ENCODE measurements at places on chromosomes 2 and 18.

DNA sequence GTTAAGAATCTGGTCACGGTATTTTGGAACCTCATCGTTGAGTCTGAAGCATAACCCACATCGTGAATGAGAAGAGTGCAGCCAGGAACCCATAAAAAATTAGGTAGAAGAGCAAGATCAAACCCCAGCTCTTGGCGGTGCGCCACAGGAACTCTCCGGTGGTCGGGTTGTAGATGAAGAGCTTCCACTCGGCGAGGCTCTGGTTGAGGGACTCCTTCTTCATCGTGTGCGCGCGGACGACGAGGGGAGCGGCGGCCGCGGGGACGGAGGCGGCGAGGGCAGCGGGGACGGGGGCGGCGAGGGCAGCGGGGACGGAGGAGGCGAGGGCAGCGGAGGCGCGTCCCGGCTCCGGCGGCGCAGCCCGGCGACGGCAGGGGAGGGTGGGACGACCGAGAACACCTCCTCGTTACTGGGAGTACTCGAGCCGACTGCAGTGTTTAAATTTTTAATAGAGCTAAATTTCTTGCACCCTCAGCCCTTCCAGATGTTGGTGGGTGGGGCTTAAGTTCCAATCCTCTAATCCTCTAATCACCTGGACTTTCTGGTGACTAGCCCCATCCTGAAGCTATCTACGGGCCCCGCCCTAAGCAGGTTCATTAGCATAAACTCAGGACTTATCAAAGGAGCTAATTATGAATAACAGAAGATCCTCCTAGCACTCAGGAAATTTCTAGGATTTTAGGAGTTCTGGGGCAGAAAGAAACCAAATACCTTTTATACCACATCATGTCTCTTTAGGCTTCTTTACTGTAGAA lies 20.4 kb upstream of the PAPOLG start:
- DNase-seq = no peak

- no peak for DNase-seq
Observed at GRCh38 chr2:176976736-176977685, 235.6 kb upstream of the HNRNPA3 start.

DNA sequence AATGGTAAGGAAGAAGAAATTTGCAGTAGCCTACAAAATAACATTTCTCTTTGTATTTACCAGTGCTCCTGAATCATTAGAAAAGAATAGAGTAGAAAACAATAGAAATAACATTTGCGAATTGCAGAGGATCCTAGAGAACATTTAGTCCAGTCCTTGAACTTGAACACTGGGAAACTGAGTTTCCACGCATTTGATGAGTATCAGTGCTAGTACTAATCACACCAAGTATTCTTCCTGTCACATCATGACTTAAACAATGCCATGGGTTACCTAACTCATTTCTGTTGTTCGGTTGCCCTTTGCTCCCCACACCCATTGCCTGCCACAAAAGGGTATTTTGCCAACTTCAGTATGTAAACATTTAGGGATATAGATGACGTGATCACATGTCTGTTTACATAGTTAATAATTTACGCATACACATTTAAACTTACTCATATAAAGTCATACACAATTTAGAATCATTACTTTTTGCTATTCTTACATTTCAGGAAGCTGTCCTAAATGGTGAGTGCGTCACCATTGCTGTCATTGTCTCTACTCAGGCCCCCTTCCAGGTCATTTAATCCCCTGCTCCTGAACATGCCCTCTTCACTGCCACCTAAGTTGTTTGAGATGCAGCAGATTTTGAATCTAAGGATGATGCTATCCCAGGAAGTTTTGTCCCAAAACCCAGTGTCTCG lies 42.3 kb downstream of the CRIM1 start:
- no peak for DNase-seq

GRCh38 chr2:30144260-30144659 lies 2.5 kb upstream of the YPEL5 start:
- DNase-seq = no peak

- no peak for DNase-seq
Observed at GRCh38 chr18:32840962-32841361, 68.1 kb upstream of the KLHL14 start.

- DNase-seq = no peak
Observed at GRCh38 chr2:178234648-178235047, 40.3 kb downstream of the OSBPL6 start.

DNA sequence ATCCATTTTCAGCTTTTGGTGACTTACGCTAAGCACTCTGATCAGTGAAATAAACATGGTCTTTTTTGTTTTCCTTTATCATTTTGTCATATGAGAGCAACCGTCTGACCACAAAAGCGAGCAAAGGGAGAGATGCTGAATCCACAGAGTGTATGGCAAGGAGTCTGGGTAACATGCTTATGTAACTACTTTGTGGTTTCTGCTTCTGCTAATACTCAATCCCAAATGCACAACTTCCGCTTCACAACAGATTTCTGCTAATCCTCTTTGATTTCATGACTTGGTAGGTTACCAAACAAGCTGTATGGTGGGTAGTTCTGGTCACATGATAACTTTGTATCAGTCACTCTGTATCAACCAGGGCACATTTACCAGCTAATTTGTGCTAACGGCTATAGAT lies 908.4 kb upstream of the CRIM1 start:
- DNase-seq = no peak

DNA sequence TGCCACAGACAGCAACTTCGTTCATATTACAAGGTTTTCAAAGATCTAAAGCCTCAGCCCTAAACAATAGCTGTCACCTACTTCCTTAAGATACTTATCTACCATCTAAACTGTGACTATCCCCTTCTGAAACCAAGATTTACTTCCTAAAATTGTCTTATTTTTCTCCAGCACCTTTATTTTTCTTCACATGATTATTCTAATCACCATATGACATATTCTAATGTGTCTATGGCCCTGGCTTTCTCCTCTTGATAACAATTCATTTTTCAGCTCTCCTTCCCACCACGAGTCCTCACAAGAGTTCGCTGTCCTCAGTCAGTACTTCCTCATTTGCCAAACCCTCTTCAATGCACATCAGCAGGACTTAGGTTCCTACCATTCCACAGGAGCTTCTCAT lies 53.9 kb downstream of the RTTN start:
- DNase-seq = no peak

GRCh38 chr2:2769481-2770431 lies 438.7 kb upstream of the MYT1L start:
- DNase-seq = no peak

GRCh38 chr2:233473878-233474277 lies 92.7 kb downstream of the USP40 start:
- DNase-seq = no peak

- no peak for DNase-seq
Observed at GRCh38 chr2:100722125-100722524, 97.8 kb upstream of the NPAS2 start.

GRCh38 chr2:219245148-219245898 lies at the start of the genes GLB1L and STK16:
Gene GLB1L (minus strand): TSS chr2:219245444. CDS start chr2:219243573, 1,871 bp downstream.
Gene STK16 (plus strand): TSS chr2:219245479. CDS start chr2:219246000, 521 bp downstream.
- DNase-seq = no peak

DNA sequence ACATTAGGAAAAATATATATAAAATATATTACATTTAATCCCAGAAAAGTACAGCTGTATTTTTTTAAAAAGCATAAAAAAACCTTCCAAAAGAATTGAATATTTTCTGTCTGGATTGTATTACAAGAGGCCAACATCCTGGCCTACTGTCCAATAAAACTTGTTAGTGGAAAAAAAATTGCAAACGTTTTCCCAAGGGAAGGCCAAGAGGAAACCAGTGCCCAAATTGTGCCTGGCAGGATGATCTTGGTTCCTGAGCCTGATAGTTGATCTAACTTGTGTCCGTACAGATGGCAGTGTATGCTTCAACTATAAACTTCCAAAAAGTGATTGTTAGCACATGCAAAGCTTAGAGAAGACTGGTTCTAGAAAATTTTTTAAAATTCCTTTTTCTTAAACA lies 90.6 kb upstream of the LPIN2 start:
- no peak for DNase-seq

- no peak for DNase-seq
Observed at GRCh38 chr2:157868993-157869392, 7.1 kb downstream of the ACVR1 start.

- no peak for DNase-seq
Observed at GRCh38 chr2:217870528-217871011, 132.2 kb downstream of the TNS1 start.

DNA sequence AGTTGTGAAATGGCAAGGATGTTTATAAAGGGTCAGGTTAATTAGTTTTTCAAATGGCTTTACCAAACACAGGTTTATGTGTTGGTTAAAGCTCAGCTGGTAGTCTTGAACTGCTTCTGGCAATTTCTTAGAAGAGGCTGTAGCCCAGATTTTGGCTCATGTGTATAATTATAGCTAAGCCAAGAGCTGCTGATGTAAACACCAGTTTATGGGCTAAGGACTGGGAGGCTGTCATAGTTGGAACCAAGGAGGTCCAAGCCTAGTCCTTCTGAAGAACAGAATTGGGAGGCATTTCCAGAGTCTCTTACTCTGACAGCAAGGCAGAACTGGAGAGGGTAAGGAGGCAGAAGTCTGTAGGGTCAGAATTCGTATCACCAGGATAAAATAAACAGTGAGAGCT lies 25.4 kb downstream of the UBE2E3 start:
- no peak for DNase-seq

DNA sequence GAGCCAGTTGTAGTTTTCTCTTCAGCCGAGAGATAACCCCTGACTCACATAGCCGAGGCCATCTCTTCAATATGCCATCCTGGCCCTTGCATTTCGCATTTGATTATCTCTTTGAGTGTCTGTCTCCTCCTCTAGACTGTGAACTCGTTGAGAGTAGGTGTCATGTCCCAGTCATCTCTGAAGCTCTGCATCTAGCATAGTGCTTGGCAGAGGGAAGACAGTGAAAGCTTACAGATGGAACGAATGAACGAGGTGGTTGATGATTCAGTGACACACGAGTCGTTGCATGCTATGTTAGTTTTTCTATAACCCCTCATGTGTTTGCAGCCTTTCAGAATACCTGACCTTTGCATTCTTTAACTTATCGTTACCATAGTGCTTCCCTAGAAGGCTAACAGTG lies 59.9 kb upstream of the CYRIA start:
- DNase-seq = no peak

- no peak for DNase-seq
Observed at GRCh38 chr18:46322411-46322891, 218.3 kb downstream of the HAUS1 start.

DNA sequence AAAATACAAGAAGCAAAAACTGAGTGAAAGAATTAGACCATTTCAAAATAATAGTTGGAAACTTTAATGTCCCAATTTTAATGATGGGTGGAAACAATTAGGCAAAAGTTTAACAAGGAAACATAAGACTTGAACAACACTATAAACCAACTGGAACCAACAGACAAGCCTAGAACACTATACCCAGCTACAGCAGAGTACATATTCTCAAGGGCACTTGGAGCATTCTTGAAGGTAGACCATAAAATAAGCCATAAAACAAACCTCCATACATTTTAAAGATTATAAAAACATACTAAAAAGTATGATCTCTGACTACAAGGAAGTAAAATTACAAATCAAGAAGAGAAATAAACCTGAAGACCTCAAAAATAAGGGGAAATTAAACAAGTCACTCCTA lies 616.7 kb downstream of the SUCLG1 start:
- no peak for DNase-seq

DNA sequence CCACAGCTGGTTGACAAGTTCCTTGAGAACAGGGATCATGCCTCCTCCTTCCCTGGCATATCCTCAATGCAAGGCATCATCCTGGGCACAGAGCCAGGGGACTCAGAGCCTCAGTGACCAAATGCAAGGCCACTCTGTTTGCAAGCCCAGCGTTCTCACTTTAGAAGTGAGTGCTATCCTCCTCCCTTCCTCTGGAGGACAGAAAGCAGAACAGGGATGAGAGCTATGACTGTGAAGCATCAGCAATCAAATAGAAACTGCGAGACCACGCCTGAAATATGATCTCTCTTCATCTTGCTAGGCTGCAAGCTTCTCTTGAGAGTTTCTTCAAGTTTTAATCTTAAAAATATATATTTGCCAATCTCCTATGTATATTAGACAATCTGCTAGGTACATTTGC lies 119.8 kb downstream of the LRATD1 start:
- DNase-seq = no peak

GRCh38 chr18:48274301-48274700 lies 134.9 kb downstream of the ZBTB7C start:
- no peak for DNase-seq

DNA sequence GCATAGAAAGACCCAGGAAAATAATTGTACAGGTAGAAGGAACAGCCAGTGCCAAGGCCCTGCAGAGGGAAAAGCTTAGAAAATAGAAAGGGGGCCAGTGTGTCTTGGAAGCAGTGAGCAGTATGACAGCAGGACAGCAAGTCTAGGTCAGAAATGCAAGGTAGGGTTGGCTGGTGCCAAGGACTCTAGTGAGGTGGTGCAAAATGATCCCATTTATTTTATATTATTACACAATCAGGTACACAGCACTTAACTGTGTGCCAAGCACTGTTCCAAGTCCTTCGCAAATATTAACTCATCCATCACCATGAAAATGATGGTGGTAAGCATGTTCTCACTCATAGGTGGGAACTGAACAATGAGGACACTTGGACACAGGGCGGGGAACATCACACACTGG lies 100.0 kb downstream of the AQP4 start:
- no peak for DNase-seq

DNA sequence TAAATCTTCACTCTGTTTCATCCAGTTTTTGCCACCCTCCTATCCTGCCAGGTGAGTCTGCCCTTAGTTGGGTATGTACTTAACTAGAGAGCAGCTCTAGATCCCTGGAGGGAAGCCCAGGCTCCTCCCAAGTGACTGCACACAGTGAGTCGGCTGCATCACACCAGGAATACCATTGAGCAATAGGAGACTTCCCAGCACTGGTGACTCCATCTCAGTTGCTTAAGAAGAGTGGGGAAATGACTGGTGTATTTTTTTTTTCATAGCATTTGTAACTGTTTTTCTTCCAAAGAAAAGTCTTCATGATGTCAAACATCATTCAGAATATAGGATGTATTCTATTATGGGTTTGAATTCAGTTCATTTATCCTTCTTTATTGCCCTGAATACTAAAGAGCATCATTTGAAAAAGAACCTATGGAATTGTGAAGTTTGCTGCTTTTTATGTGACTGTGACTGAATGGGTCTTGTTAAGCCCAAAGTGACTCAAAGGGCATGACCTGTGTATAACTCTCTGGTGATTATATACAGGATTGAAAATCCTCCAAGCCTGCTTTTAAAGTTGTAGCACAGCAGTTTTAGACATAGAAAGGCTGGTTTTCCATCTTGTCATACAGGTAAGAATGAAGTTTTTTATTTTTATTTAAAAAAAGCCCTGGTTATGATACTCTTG lies 84.3 kb downstream of the MAP3K20 start:
- DNase-seq = no peak

- DNase-seq = no peak
Observed at GRCh38 chr18:67282796-67283195, 233.7 kb downstream of the DSEL start.

DNA sequence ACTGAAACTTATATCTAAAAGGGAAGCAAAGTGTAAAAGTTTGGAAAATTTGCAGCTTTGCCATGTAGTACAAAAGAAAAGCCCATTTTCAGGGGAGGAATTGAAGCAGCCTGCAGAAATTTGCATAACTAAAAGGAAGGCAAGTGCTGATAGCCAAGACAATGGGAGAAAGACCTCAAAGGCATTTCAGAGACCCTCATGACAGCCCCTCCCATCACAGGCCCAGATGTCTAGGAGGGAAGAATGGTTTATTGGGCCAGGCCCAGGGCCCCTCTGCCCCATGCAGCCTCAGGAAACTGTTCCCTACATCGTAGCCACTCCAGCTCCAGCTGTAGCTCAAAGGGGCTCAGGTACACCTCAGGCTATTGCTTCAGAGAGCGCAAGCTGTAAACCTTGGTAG lies 14.4 kb upstream of the WDR75 start:
- DNase-seq = no peak

All from cortex of kidney (tissue), 1 donor.